Natural killer cell treated with Interleukin-12 subunit alpha and Interleukin-12 subunit beta and Interleukin-15 and Interleukin-18, amount 100 ng/mL, for 72 hours (primary cell): ENCODE measurements at places on chromosomes 11 and 22. TPM values are rescaled to one million over a fixed set of nuclear protein-coding genes. Genes with fewer than 3 reads are reported as not detected.
A peak's percentile ranks its signal among the peaks of the same experiment; 100 is the strongest.

The BRSK2 gene
- total RNA-seq, result 0.17 TPM

The BIRC2 gene
- 41.4 TPM for total RNA-seq

The SAA2 gene
- total RNA-seq, result not detected

DNA sequence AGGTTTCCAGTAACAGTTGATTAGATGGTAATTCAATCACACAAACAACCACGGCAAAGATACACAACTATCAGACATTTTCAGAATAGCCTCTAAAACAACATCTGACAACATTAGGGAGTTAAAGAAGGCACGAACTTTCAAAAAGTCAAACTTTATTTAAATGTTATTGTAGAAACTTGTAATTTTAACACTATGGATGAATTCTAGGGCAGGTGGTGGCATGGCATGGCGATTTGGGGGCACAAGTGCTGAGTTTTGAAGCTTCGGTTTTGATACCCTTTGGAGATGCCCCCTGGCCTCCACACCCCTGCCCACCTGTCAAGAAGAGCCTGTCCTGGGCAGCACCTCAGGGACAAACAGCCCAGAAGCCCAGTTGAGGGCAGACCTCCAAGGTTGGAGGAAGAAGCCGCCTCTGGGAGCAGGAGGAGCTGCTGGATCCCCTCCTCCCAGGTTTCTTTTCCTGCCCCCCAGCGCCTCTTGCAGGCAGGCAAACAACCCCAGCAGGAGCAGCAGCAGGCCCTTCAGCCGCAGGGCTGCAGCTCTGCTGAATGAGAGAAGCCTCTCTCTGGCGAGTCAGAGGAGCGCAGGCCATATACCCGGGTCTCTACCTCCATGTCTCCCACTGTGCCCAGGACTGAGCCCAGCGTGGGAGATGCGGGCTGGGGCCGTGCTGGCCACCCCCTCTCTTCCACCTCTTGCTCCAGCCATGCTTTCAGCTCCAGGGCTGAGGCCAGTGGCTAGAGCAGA lies 102.1 kb upstream of the IGLL5 start:
- H3K36me3 ChIP-seq, result no peaks in the 10 kb centered on the region
- no peak for DNase-seq
- peaks cover 20% of the 10 kb centered on the region for H3K4me1 ChIP-seq
- no peaks in the 10 kb centered on the region for H3K27me3 ChIP-seq

- H3K27ac ChIP-seq, result peak overlapping the region; percentile 97
- H3K36me3 ChIP-seq, result peaks cover 28% of the 10 kb centered on the region
- no peaks in the 10 kb centered on the region for H3K27me3 ChIP-seq
- H3K4me3 ChIP-seq, result peak overlapping the region; percentile 36
Measured at GRCh38 chr11:35160902-35161597, 22.1 kb downstream of the CD44 start.

The C11orf42 gene
- not detected for total RNA-seq

The XKR3 gene
- not detected for total RNA-seq

DNA sequence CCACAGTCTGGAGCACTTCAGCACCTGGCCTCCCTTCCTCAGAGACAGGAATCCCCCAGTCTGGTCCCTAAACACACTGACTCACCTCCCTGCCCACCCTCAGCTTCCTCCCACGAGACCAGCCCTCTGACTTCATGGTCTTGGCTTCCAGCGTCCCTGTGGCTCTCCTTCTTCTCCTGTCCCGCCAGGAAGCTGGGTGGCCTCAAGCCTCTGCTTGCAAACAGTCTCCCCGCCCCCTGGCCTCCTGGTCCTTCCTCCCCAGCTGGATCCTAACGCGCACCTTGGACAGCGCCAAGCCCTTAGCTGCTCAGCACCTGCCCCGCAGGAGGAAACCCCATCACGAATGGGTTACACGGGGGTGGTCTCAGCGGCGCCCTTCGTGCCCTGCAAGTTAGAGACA lies 4.5 kb downstream of the NCF4 start:
- peaks cover 14% of the 10 kb centered on the region for H3K36me3 ChIP-seq
- H3K4me3 ChIP-seq, result peak overlapping the region; percentile 68
- H3K27me3 ChIP-seq, result no peaks in the 10 kb centered on the region
- peak overlapping the region; percentile 96 for H3K27ac ChIP-seq

DNA sequence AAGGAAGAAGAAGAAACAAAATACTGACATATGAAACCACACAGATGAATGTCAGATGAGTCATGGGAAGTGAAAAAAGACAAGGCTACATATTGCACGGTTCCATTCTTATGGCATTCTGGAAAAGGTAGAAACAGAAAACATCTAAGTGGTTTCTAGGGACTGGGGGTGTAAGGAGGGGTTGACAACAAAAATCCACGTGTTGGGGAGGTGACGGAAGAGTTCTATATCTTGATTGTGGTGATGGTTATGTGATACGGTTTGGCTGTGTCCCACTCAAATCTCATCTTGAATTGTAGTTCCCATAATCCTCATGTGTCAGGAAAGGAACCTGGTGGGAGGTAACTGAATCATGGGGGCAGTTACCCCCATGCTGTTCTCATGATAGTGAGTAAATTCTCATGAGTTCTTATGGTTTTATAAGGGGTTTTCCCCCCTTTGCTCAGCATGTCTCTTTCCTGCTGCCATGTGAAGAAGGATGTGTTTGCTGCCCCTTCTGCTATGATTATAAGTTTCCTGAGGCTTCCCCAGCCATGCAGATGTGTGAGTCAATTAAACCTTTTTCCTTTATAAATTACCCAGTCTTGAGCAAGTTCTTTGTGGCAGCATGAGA lies 6.4 kb upstream of the ARFGAP3 start:
- peaks cover 11% of the 10 kb centered on the region for H3K36me3 ChIP-seq
- DNase-seq, result no peak
- peak overlapping the region; percentile 70 for H3K4me3 ChIP-seq

The RCOR2 gene
- total RNA-seq, result not detected

The GLYATL1 gene
- not detected for total RNA-seq

- H3K4me1 ChIP-seq, result peaks cover 38% of the 10 kb centered on the region
- H3K4me3 ChIP-seq, result no peak overlapping the region
- H3K27me3 ChIP-seq, result no peaks in the 10 kb centered on the region
- H3K36me3 ChIP-seq, result peaks cover 20% of the 10 kb centered on the region
Measured at GRCh38 chr11:57679396-57679795, 11.5 kb downstream of the ZDHHC5 start.
